Retina (tissue), 1 donor: ENCODE measurements at places on chromosomes 6 and 20.

DNA sequence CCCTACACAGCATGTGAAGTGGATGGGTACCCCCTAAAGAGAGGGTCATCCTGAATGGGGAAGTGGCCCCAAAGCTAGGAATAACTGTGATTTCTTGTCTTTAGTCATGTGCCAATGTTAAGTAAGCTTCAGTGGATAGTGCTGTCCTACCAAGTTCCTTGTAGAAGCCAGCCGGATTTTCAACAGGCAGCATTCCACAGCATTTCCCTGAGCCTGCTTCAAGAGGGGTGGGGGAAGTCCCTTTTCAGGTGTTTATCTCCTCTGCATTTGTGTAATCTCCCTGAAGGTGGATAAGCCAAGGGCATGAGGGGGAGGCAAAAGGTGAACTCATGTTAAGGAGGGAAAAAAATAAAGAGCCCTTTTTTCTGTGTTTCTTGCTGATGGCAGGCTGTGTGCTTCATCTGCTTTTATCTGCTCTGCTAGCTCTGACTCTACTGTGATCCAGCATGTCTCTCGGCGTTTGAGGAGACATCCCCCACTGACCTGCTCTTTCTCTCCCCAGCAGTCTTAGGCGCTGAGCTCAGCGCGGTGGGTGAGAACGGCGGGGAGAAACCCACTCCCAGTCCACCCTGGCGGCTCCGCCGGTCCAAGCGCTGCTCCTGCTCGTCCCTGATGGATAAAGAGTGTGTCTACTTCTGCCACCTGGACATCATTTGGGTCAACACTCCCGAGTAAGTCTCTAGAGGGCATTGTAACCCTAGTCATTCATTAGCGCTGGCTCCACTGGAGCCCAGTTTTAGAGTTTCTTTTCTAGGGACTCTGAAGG is 1.9 kb downstream of the EDN1 start:
- peak; percentile 68 for DNase-seq

GRCh38 chr6:97059473-97059872 is 134.9 kb downstream of the KLHL32 start:
- no peak for DNase-seq

- peak; percentile 6 for DNase-seq
Measured at GRCh38 chr6:20483887-20484497, 50.3 kb upstream of the CDKAL1 start.

GRCh38 chr6:7401075-7401474 is 11.5 kb downstream of the RIOK1 start:
- no peak for DNase-seq

GRCh38 chr6:13294499-13295069 is 33.8 kb downstream of the TBC1D7 start:
- DNase-seq = no peak

DNA sequence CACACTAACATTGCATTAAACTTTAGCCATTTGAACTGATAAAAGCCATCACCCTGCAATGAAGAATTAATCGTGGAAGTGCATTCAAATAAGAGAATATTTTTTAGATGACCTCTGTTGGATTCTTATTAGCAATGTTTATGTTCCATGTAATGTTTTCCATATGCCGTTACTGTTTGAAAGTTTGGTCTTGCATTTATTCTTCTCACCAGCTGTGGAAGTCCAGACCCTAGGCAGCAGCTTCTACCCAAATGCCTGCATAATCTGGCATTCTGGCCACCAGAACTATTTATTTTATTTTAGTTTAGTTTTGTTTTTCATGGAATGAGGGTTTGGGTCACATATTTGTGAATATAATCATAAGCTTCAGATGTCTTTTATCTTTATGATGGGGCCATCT is 140.4 kb downstream of the SAMD5 start:
- no peak for DNase-seq

- no peak for DNase-seq
Measured at GRCh38 chr6:81838724-81839426, 86.4 kb upstream of the TENT5A start.

DNA sequence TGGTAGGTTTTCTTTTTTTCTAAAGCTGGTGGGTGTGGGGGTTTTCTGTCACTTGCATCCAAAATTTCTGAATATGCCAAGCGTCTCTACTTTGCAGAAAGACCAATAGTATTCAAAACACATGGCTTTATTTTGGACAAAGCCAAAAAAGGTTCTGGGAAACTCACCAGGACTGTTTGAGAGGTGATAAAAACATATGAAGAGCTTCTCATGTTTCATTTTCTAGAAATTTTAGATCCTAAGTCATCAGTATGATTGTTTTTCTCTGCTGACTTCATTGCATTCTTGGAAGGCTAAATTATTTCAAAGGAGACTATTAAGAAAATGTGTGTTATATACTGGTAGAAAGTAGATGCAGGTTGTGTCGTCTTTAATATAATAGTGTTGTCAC is 51.3 kb downstream of the GCLC start:
- no peak for DNase-seq

DNA sequence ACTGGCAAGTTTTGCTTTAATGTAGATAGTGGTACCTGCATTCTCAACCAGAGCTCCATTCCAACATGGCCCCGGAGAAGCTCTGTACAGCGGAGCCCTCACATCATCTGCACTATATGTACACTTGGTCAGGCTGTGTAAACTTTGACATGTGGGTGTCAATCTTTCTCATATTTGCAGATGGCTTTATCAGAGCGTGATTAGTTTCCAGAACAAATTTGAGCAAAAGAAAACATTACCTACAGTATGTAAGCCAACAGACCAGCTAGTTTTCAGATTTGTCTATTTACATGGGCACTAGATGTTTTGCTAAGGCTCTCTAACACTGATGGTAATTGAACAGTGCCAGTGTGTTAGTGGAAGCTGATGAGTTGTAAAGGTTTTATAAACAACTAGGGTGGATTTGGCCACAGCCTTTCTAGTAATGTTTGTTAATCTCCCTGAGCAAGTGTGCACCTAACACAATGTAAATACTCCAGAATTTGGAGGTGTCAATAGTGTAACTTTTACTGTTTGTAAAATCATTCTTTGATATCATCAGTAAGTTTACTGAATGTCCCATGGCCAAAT is 131.8 kb downstream of the FOXA2 start:
- no peak for DNase-seq

- DNase-seq = no peak
Measured at GRCh38 chr6:5809450-5809849, 197.3 kb downstream of the NRN1 start.

DNA sequence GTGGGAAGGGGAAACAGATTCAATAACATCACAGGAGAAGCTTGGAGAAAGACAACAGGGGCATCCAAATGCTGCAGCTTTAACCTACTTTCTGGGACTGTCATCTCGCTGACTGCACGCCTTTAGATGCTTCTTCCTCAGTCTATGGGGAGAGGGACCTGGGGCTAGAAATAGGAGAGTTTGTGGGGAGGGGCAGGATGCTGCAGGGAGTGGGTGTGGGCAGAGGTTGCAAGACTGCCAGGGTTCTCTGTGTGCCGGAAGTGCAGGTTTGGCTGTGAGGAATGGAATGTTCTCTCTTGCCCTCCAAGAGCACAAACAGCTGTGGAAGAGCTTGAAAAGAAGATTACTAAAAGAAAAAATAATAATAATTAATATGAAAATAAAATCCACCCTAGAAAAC is 93.2 kb downstream of the FOXO3 start:
- no peak for DNase-seq

- DNase-seq = no peak
Measured at GRCh38 chr6:139904568-139904967, 530.1 kb upstream of the CITED2 start.

GRCh38 chr6:170032197-170032596 is 258.7 kb downstream of the DLL1 start:
- no peak for DNase-seq

DNA sequence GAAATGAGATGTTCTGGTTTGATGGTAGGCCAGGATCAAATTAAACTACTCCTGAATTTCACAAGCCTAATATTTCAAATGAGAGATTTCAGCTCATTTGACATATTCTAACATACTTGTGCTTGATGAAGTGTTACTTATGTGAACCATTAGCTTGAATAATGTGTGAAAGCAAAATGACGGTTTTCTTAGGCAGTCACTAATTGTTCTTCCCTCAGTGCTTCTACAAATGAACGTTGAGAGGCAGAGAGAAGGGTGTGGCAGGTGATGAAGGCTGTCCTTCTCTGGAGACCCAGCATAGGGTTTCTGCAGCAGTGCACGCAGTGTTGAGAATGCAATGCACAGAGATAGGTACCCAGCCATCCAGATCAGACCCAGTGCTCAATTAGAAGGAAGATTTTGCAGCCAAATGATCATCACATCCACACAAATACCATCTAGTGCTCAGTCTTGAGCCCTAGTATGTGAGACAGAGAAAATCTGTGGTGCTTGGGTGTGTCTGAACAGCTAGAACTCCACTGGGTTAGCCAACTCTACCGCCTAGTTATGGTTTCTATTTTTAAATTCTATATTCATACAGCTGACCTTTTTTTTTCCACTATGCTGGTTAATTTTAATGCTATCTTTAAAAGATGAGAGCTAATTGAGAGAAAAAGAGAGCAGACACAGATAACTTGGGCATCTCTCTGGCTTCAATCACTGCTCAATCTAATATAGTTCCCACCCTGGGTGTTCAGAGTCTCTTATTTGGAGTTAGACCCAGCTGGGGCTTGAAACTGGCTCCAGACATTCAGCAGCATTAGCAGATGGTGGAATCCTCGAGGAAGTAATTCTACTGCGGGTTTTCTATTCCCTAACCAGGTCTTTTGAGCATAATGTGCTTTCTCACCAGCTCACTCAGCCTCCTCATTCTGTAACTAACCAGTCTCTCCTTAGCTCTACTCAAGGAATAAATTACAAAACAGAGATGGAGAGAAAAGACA is 4.4 kb upstream of the MYLIP start:
- DNase-seq = no peak

DNA sequence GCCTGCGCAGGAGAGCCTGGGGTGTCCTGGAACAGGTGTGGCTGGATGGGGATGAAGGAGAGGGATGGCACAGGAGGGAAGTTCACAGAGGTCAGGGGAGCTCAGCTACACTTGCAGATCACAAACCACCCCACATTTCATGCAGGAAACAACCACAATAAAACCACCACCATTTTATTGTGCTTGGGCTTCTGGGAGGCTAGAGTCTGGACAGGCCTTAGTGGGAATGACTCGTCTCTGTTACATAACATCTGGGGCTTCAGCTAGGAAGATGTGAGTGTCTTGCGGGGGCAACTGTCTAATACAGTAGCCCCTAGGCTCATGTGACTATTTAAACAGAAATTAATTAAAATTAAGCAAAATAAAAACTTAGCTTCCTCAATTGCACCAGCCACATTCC is 33.4 kb downstream of the SNX5 start:
- DNase-seq = no peak

DNA sequence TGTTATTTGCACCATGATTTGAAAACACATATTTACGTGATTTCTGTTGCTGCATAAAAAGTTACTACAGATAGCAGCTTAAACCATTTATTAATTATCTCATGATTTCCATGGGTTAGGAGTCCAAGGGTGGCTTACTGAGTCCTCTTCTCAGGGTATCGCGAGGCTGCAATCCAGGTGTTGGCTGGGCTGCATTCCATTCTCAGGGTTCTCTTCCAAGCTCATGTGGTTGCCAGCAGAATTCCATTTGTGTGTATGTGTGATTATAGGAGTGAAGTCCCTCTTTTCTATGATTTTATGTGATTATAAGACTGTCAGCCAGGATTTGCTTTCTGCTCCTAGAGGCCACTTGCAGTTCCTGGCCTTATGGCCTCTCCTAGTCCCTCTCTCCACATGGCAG is 135.1 kb downstream of the FAM83B start:
- no peak for DNase-seq

DNA sequence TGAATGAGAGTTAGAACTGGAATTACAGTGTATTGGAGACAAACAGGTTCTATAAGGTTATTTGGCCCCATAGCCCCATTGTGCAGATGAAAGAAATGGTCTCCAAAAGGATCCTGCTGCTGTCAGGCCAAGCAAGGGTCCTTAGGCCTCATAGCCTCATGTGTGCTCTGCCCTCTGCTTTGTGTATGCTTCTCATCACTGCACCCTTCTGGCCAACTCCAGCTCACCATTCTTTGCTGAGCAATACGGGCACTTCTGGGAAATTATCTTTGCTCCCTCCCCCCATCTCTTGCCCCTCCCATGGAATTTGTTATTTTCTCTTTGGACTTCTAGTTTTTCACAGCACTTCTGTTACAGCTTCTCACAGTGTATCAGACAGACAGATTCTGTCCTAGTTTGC is 298.8 kb downstream of the FOXA2 start:
- no peak for DNase-seq

GRCh38 chr6:13538084-13538483 is 36.3 kb upstream of the SIRT5 start:
- no peak for DNase-seq

- no peak for DNase-seq
Measured at GRCh38 chr20:4371623-4372251, 350.0 kb upstream of the PRND start.

DNA sequence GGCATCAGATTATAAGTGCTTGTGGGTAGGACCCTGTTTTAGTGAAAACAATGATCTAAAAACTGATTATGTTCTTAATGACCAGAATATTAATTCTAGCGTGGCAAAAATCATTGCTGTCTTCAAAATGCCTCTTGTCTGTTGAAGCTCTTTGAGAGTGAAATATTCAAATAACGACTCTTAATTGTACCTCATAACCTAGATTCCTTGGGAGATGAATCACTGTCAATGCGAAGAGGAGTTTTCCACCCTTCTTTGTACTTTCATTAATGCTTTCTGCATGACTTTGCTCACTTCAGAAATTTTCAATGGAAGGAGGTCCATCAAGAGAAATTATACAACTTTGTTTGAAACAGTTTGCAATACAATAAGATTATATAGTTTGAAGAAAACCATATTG is 71.5 kb downstream of the CRYBG1 start:
- DNase-seq = no peak

DNA sequence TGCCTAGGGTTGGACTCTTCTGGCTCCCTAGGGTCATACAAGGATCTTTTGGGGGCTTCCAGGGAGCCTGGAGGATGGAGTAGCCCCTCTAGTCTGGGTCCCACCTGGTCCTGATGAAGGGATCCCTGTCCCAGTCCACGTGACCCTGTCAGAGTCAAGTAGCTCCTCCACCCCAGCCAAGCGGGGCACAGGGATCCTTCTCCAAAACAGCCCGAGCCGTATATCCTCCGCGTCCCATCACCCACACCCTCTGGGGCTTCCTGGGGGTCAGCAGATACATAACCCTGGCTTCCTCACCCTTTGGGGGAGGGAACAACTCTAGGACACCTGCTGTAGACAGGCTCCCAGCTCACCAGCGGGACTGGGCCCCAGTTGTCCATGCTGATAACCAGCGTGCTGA is 28.0 kb downstream of the BPIFB1 start:
- no peak for DNase-seq

DNA sequence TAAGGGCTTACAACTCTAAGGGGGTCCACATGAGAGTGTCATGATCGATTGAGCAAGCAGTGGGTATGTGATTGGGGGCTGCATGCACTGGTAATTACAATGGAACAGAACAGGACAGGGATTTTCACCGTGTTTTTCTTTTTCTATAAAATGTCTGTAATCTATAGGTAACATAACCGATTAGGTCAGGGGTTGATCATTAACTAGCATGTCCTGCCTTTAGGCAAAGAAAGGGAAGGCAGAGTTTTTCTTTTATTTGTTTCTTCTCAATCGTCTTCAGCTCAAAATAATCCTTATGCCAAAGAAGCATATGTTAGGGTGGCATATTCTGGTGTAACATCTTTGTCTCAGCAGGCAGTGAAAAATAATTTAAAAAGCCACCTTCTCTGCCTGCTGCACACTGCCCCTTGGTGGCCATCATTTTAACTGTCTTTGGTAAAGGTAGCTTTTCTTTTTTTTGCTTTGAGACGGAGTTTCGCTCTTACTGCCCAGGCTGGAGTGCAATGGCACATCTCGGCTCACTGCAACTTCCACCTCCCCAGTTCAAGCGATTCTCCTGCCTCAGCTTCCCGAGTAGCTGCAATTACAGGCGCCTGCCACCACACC is 9.7 kb upstream of the CEP43 start:
- DNase-seq = peak; percentile 32
